ENCODE measurements at places on chromosomes 7 and 10.
A peak's percentile ranks its signal among the peaks of the same experiment; 100 is the strongest.

GRCh38 chr7:133936074-133936473 lies 191.1 kb upstream of the LRGUK start:
- DNase-seq: peak; percentile 86

DNA sequence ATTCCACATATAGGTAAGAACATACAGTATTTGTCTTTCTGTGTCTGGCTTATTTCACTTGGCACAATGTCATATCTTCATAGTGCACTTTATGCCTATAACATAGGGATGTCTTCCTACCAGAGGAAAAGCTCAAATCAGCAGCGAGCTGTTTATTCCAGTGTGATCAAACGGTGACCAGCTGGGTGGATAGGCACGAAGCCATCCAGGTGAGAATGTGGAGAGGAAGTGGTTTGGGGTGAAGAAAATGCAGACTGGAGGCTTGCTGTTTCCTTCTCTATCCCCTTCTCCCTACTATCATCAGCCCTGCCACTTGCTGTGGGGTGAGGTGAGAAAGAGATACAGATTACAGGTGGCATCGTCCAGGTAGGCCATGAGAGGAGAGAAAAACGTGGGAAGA lies 52.4 kb downstream of the CHCHD3 start:
- DNase-seq: no peak

DNA sequence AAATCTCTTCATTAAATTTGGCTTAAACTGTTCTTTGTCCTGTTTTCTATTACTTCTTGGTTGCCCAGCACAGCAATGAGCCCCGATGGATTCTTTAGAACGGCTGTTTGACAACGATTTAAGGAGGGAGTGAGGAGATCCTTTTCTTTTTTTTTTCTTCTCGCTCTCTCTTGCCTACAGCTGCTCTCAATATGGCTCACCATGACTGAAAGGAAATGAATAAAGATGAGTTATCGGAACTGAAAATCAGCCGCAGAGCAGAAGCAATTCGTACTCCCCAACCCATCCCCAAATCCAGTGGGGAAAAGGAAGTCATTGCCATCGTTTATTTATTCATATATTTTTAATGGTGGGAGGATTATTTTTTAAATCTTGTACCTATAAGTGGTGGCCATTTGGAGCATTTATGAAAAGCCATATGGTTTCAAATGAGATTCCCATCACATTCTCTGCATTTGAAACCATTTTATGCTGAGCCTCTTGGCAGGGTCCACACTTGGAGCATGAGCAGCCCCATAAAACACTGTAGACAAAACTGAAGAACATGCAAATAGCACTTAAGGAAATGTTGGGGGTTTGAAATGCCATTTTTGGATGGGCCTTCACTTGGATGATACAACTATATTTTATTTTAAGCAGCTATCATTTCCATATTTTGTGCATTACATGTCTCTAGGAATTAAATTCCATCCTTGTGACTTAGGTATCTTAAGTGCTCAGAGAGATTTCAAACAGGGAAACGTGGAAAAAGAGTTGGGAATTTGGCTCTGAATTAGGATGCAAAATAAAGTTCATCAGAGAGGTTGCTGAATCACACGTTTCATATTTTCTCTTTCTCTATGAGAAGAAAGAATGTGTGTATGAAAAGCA lies 107.7 kb upstream of the FZD1 start:
- no peak for DNase-seq

- no peak for DNase-seq
Measured at GRCh38 chr7:112356596-112356995, 93.7 kb upstream of the IFRD1 start.

- no peak for DNase-seq
Measured at GRCh38 chr10:67033878-67034277, 108.0 kb downstream of the LRRTM3 start.

GRCh38 chr10:88156341-88156740 lies 292.9 kb downstream of the PTEN start:
- peak; percentile 65 for DNase-seq

GRCh38 chr10:78585952-78586351 lies 482.8 kb upstream of the ZMIZ1 start:
- no peak for DNase-seq

DNA sequence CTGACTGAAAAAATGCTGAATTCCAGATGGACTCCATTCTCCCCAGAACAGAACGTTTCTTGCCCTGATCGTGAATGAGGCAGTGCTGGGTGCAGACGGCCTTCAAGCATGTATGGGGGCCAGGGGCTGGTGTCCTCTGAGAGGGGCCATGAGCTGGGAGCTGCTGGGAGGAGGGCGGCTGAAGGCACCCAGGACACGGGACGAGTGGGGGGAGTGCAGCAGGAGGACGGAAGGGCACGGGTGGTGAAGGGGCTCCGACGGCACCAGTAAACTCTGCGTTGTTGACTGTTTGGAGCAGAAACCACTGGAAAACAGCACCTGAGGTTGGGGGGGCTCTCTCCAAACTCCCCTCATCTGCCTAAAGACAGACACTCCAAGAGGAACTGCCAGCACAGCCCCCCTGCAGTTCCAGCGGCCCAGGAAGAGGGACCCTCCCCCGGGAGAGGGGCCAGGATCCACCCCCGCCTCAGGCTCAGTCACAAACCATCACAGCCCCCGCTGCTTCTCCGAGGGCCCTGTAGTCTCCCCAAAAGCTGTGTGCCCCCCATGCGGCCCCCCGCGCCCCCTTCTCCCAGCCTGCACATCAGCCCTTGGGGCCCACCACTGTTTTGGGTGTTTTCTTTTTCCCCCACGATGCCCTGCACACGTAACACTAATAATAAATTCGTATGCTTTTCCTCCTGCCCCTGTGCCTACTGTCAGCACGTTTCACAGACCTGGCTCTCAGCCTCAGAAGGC lies 55.5 kb downstream of the DPYSL4 start:
- no peak for DNase-seq

GRCh38 chr10:17671307-17671706 lies 27.4 kb downstream of the STAM start:
- DNase-seq: no peak

DNA sequence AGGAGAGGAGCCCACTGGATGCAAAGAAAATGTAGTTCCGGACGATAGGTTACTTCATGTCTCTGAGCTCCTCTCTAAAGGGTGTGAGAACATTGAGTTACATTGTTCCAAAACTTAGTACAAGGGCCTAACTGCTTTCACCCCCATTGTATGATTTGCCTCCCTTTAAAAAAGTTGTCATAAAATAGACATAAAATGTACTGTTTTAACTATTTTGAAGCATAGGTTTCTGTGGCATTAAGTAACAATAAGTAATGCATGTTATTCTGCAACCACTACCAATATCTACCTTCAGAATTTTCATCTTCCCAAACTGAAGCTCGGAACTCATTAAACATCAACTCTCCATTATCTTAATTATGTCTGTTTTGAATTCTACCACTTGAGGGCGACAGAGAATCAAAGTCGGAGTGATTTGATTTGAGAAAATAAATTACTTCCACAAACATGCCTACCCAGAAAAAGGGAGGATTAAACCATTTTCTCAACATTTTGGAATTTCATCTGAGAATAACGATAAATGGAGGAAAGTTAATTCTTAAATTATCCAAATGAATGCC lies 2.7 kb downstream of the IGFBP1 start:
- peak; percentile 22 for DNase-seq

- DNase-seq: no peak
Measured at GRCh38 chr10:1737222-1738061, at the start of gene ADARB2. Gene ADARB2 (minus strand): TSS chr10:1737525.

DNA sequence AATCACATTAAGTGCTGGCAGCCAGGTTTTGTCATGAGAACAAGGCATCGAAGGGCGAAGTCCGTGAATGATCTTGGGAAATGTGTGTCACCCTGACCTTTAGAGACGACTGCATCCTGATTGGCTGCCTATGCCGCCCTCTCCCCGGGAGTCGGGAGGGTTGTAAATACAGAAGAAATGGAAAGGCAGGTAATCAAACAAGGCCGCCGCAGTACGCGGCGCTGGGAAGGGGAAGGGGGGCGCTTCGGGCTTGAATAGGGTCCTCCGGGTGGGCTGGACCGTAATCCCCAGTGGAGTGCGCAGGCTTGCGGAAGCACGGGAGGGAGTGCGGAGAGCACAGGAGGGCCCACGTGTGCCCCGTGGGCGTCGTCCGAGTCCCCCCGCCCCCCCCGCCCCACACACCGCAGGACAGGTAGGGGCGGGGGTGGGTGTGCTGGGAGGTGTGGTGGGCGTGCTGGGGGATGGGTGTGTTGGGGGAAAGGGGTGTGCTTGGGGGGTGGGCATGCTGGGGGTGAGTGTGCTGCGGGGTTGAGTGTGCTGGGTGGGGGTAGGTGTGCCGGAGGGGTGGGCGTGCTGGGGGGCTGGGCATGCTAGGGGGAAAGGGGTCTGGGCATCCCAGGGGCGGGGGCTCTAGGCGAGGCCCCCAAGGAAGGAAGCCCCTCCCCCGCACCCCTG lies 169.4 kb downstream of the ARHGAP12 start:
- DNase-seq: no peak

- DNase-seq: no peak
Measured at GRCh38 chr10:85606401-85606800, 760.2 kb downstream of the GRID1 start.

DNA sequence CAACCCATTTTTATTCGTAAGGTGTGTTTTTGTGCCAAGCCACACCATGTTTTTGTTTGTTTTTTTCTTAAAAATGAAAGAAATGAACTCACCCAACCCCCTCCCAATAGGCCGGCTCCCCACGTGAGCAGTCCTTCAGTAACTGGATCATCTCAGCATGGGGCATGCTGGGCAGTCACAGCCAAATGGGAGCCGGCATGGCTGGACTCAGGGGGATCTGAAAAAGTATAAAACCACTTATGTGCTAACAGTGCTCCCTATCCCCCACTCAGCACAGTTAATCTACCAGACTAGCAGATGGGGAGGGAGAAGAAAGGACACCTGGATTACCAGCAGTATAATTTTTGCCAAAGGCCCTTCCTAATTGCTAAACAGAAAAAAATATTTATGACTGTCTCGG lies 39.3 kb downstream of the BAZ1B start:
- no peak for DNase-seq

- peak; percentile 50 for DNase-seq
Measured at GRCh38 chr7:36653008-36653662, 71.2 kb downstream of the AOAH start.

GRCh38 chr10:35486297-35486990 lies 118.7 kb upstream of the GJD4 start:
- no peak for DNase-seq

GRCh38 chr10:61257956-61258496 lies 195.2 kb downstream of the TMEM26 start:
- DNase-seq: no peak

- no peak for DNase-seq
Measured at GRCh38 chr10:78764436-78764835, 304.3 kb upstream of the ZMIZ1 start.

DNA sequence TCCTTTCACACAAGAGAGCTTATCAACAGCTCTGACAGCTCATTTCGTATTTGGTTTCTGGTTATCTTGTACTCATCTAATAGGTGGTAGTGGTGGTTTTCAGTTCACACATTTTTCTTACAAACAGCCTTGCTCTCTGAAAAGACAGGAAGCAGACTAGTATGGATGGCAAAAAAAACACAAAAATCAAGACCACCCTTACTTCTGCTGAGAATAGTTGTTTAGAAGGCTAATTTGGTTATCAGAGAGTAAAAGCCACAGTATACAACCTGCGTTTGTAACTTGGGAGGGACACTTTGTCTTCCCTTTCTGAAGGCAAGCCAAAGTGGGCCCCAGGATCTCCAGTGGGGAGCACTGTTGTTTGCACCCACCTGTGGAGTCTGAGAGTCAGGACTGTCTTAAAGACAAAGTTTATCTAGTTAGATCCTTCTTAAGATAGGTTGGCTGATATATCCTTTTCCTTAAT lies 68.0 kb downstream of the PIP4K2A start:
- DNase-seq: no peak

- DNase-seq: peak; percentile 39
Measured at GRCh38 chr7:33905389-33906032, at the start of gene BMPER. Gene BMPER (plus strand): TSS chr7:33905539. CDS start chr7:33905614, 75 bp downstream.

- no peak for DNase-seq
Measured at GRCh38 chr10:127310923-127311322, 114.5 kb upstream of the INSYN2A start.

GRCh38 chr7:150927956-150928344 lies 50.2 kb downstream of the KCNH2 start:
- DNase-seq: peak; percentile 12

DNA sequence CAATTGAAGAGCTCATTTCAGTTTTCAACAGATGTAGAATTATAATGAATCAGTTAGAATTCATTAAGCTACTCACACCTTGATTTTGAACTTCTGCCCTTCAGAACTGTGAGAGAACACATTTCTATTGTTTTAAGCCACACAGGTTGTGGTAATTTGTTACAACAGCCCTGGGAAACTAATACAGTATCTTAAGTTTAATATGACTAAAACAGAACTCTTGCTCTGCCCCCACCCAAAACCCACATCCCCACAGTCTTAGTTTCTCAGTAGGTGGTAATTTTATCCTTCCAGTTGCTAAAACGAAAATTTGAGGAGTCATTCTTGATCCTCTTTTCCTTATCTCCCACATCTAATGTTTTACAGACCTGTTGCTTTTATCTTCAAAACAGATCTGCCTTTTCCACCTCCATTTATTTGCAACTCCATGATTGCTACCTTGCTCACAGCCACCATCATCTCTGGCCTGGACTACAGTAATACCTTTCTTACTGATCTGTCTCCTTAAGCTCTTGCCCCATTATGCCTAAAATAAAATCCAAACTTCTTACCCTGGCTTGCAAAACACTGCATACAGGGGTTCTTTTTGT lies 72.8 kb upstream of the NXPH1 start:
- DNase-seq: no peak

DNA sequence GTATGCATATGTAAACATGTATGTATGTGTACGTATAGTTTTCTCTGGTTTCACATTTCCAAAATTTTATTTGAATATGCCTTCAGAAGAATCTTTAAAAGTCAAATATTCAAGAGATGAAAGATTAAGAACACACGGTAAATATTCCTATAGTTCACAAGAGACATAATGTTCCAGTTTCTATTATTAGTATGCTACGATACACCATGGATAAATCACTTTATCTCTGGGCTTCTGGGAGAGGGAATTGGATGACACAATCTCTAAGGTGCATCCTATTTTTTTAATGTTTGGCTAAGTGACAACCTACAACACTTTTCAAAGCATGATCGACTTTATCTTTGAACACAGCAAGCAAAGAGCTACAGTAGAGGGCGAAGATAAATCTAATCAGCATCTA lies 13.8 kb downstream of the TM9SF3 start:
- DNase-seq: no peak

DNA sequence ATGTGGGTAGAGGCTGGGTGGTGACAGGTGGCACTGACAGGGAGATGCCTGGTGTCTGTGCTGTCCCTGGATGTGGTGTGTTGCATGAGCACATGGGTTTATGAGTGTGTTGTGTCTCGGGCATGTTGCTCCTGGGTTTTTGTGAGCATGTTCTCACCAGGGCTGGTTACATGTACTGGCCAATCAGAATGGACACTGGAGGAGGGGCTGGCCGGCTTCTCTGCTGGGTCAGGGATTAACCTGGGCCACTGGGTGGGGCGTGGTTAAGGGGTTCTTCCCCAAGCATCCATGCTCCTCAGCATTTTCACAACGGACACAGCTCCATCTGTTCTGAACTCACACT lies 20.8 kb upstream of the VOPP1 start:
- no peak for DNase-seq

- DNase-seq: no peak
Measured at GRCh38 chr7:42319631-42320030, 82.6 kb upstream of the GLI3 start.

All from NCI-H226 (cell line).